ENCODE measurements at places on chromosomes 4 and X.

DNA sequence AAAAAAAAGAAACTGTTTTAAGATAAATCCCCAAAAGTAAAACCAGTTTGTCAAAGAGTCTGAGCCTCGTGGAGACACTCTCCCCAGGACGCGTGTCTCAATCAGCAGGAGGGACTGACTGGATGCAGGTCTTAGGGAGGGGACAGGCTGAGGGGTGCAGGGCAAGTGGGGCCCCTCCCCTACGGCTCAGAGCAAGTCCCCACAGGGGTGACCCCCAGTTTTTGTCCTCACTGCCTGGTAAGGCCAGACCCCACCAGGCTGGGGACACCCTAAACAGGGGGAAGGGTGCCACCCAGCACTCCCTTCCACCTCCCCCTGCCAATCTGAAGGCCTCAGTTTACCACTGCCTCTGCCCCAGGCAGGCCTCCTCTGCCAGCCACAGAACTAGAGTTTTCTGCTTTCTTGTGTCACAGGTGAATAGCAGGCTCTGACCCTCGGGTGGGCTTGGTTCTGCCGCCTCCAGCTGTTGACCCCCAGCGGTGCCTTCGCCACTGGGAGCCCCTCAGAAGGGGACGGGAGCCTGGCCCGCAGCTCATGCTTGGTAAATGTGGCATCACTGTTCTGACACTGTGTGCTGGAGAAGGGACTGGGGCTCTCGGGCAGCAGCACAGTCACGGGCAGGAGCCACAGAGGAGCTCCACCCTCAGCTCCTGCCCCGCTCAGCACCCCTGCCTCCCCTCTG, 69.8 kb upstream of the MXD4 start:
- DNase-seq: no peak

- DNase-seq: no peak
These were observed 504.4 kb upstream of the FAT1 start for GRCh38 chr4:187227907-187228704.

- DNase-seq: no peak
These were observed 7.2 kb upstream of the CCSER1 start for GRCh38 chr4:90120037-90120436.

DNA sequence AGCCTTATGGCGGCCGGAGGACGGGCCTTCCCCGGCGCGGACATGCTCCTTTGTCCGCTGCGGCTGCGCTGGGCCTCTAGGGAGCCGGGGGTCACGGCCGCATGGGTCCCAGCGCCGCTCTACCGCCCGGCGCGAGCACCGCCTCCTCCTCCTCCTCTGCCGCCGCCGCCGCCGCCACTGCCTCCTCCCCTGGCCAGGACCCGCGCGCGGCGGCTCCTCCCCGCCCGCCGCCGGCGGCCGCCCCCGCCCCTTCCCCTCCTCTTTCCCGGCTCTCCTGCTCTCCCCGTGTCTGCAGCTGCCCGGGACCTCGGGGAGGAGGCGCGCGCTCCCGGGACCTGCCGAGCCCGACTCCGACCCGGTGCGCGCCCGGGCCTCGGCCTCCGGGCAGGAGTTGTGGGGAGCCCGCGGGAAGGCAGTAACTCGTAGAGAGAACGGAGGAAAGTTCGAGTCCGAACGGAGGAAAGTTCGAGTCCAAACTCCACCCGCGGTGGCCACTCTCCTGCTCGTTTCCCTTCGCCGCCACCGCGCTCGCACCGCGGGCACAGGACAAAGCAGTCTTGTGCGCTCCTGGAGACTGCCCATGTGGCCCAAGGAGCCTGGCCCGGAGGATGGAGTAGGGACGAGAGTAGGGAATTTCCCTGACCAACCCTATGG, at the start of gene ADGRA3:
Gene ADGRA3, minus strand, starts transcription at position 179 of the 654 bp plus-strand sequence. CDS start 282 bp downstream, outside the sequence.
- peak; percentile 20 for DNase-seq

DNA sequence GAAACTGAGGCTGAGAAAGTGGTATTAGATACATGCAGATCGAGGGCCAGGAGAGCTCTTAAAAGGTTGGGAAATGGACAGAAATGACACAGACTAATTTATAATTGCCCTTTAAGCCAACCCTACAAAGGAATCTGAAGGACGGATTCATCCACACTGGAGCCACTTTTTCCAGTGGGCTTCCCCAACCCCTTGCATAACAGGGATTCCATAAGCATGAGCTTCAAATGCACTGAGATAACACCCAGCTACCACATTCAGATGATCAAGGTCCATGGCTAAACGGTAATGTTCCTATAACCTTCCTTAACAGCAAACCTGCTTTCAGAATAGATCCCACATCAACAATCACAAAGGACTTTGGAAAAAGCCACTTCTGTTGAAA, 34.2 kb downstream of the PLAC1 start:
- DNase-seq: no peak

DNA sequence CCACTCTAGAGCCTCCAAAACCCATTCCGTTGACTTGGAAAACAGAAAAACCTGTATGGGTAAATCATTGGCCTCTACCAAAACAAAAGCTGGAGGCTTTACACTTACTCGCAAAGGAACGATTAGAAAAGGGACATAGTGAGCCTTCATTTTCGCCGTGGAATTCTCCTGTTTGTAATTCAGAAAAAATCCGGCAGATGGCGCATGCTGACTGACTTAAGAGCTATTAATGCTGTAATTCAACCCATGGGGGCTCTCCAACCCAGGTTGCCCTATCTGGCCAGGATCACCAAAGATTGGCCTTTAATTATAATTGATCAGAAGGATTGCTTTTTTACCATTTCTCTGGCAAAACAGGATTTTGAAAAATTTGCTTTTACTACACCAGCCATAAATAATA, 60.8 kb downstream of the ZNF732 start:
- no peak for DNase-seq

GRCh38 chr4:71389149-71389827, 50.5 kb downstream of the SLC4A4 start:
- no peak for DNase-seq

DNA sequence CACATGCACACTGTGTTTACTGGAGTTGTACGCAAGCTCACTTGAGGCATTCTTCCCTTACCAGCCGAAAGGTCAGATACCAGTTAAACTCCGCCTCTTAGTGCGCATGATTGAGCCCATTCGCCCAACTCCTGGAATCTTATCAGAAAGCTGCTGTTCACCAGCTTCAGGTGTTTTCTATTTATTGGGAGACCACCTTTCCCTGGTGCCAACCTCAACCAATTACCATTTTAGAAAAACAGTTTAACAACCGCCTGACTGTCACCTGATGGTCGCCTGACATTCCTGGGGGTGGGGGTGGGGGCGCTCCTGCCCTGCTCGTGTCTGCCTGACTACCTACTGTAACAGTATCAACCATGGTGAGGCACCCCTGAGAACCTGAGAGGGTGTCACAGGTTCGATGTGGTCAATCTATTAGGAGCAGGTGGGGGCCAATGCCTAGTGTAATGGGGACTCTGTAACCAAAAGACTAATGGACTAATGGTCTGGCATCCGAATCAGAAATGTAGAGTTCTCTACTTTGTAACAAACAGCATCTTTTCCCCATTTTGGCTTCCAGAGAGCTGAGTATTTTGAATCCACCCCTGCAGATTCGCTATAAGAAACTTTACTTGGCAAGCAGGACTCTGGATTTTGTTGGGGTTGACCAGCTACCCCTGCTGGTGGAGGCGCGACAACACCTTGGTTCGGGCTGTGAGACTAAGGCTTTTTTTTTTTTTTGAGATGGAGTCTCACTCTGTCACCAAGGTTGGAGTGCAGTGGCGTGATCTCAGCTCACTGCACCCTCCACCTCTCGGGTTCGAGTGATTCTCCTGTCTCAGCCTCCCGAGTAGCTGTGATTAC, 58.2 kb upstream of the ZNF157 start:
- DNase-seq: no peak

- no peak for DNase-seq
These were observed 78.8 kb upstream of the PACRGL start for GRCh38 chr4:20621476-20621875.

GRCh38 chr4:87306056-87306455, 16.6 kb downstream of the HSD17B13 start:
- no peak for DNase-seq

DNA sequence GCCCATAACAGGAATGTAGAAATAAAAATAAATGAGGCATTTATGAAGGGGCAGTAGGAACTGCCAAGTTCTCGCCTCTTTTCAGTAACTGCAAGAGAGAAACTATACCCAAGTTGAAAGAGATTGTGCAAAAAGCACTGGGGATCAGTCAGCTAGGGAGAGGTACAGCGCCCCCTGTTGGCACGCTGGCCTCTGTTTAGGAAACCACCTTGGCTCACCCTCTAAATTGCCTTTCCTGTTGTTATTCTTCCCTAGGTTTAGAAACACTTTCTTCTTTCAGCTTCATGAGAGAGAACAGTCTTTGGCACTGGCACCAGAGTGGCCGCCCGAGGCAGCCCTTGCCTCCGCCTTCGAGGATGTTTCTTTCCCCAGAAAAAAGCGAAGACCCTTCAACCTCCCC, 348.5 kb downstream of the MID1IP1 start:
- no peak for DNase-seq

DNA sequence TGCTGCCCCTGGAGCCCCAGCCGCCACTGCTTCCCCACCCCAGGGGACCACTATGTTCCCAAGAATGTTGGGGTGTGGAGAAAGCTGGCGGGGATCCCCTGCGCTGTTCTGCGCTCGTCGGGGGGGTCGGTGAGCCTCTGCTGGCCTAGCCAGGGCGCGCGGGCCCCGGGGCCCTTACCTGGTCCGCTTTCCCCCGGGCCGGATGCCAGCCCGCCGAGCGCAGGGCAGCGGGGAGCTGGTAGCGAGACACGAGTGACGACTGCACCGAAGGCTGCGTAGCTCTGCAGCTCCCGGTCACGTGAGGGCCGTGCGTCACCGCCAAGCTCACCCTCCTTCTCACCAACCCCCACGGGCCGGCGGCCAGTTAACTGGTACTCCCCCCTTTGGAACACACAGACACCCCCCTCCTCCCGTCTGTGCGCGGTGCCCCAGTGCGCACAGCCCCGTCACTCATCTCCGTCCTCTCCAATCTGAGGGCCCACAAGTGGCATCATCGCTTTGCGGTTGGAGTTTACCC, at the start of gene BEX1:
Gene BEX1, minus strand, starts transcription at position 254 of the 517 bp plus-strand sequence. CDS start 897 bp downstream, outside the sequence.
- DNase-seq: peak; percentile 84

- no peak for DNase-seq
These were observed 49.5 kb upstream of the GC start for GRCh38 chr4:71833232-71833900.

- no peak for DNase-seq
These were observed 353.5 kb downstream of the ADGRL3 start for GRCh38 chr4:61553557-61554125.

GRCh38 chr4:13455411-13455810, 28.7 kb downstream of the RAB28 start:
- DNase-seq: no peak

DNA sequence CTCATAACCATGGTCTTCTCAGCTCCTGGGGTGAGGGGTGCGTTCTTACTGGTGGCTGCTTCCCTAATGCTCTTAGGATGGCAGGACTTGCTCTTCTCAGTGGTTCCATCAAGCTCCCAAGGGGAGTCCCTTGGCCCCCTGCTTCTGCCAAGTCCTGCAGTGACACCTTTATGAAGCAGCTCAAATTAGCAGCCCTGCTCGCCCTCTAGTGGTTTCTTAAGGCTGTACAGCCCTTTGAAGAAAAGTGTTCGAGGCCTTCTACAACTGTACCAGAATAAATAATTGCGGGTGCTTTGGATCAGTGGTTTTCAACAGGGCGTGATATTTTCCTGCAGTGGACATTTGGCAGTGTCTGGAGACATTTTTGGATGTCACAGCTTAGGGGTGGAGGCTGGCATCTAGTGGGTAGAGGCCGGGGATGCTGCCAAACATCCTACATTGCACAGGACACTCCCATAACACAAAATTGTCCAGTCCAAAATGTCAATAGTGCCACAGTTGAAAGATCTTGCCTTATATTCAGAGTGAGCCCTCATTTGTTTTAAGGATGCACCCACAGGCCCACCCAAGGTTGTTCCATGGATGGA, 204.7 kb upstream of the S100G start:
- peak; percentile 2 for DNase-seq

DNA sequence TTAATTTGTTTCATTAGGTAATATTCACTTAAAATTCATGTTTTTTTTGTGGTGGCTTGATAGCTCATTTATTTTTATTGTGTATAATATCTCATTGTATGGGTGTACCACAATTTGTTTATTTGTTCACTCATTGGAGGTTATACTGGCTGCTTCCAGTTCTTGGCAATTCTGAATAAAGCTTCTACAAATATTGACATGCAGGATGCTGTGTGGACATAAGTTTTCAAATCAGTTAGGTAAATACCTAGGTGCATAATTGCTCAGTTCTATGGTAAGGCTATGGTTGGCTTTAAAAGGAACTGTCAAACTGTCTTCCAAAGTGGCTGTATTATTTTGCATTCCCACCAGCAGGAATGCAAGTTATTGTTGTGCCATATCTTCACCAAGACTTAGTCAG, 504.5 kb upstream of the GALNTL6 start:
- DNase-seq: no peak

GRCh38 chr4:87531621-87532020, 2.4 kb upstream of the SPARCL1 start:
- peak; percentile 82 for DNase-seq

GRCh38 chrX:148632444-148632843, 132.0 kb downstream of the AFF2 start:
- DNase-seq: no peak

- no peak for DNase-seq
These were observed 41.2 kb upstream of the SMAD1 start for GRCh38 chr4:145440292-145441007.

- DNase-seq: no peak
These were observed 338 bp upstream of the KLHL2 start for GRCh38 chr4:165207016-165207430.

- no peak for DNase-seq
These were observed 130.4 kb upstream of the FRMPD4 start for GRCh38 chrX:12007881-12008280.

- DNase-seq: no peak
These were observed 109.6 kb upstream of the FTHL17 start for GRCh38 chrX:31181377-31182000.

DNA sequence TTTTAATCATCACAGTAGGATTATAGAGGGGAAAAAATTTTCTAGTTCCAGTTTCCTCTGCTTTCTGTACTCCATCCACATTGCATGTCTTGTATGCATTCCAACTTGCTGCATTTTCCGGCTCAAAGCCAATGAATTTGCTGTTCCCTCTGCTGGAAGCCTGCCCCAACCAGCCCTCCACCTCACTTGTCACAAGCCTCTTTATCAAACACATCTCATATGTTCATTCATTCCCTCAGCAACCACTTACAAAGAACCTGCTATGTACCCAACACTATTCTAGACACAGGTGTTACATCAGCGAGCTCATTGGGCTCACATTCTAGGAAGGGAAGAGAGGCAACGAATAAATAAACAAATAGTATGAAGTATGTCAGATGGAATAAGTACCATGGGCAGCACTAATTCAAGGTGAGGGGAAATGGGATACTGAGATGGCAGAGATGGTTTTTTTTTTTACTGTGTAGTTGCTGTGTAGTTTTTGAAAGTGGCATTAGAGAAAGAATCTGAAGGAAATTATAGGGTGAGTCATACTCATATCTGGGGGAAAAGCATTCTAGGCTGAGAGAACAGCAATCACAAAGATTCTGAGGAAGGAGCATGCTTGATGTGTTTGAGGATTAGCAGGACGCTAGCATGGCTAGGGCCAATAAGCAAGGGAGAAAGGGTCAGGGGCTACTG, 332.5 kb downstream of the PDGFC start:
- DNase-seq: no peak

GRCh38 chrX:118825227-118825626, 1.6 kb downstream of the ZCCHC12 start:
- DNase-seq: no peak

All from NCI-H2171 (cell line).